A549 treated with DMSO at 1 μM for 4 hours (cell line): ENCODE measurements at places on chromosomes 12 and 14. TPM values are rescaled to one million over a fixed set of nuclear protein-coding genes. Genes with fewer than 3 reads are reported as not detected.

Gene KRT80
- total RNA-seq: 53.8 to 71.0 TPM (median 63.0 TPM) in 5 replicates

Gene NTS
- 51.1 to 84.8 TPM (median 78.2 TPM) in 5 replicates for total RNA-seq

Gene APEX1
- 262 to 275 TPM (median 266 TPM) in 5 replicates for total RNA-seq

Gene MGST1
- 728 to 858 TPM (median 785 TPM) in 5 replicates for total RNA-seq

Gene HHIPL1
- total RNA-seq: 0.11 to 0.28 TPM (median 0.17 TPM) in 5 replicates

Gene REP15
- total RNA-seq: 0.22 to 0.78 TPM (median 0.49 TPM) in 5 replicates

Gene KLRC1
- not detected in 5 replicates for total RNA-seq

Gene CD69
- total RNA-seq: 0.26 TPM in 1 of 5 replicates, not detected in the others

Gene TPH2
- total RNA-seq: not detected in 5 replicates

Gene DMAC2L
- total RNA-seq: 10.9 to 14.1 TPM (median 11.5 TPM) in 5 replicates

Gene PPFIA2
- total RNA-seq: 0.03 TPM in 1 of 5 replicates, not detected in the others

Gene BTBD6
- total RNA-seq: 30.6 to 43.7 TPM (median 39.1 TPM) in 5 replicates

Gene NANOG
- not detected in 5 replicates for total RNA-seq

Gene PZP
- total RNA-seq: not detected in 5 replicates

Gene PAX9
- 2.0 to 2.7 TPM (median 2.6 TPM) in 5 replicates for total RNA-seq

Gene ERP27
- total RNA-seq: not detected in 5 replicates

Gene TAS2R19
- 0.09 to 0.25 TPM in 2 of 5 replicates, not detected in the others for total RNA-seq

Gene LRRIQ1
- 0.36 to 1.3 TPM (median 0.84 TPM) in 5 replicates for total RNA-seq

Gene BATF
- not detected in 5 replicates for total RNA-seq

Gene IFI27
- 1.2 to 1.9 TPM (median 1.4 TPM) in 5 replicates for total RNA-seq

Gene SMCO2
- total RNA-seq: 0.17 to 0.44 TPM (median 0.36 TPM) in 3 of 5 replicates, not detected in the others

Gene WDHD1
- 10.3 to 15.1 TPM (median 13.5 TPM) in 5 replicates for total RNA-seq

Gene PTPRQ
- total RNA-seq: 0.01 to 0.11 TPM (median 0.03 TPM) in 4 of 5 replicates, not detected in the other

Gene SLC11A2
- total RNA-seq: 20.2 to 27.5 TPM (median 25.8 TPM) in 5 replicates

Gene SERPINA12
- total RNA-seq: not detected in 5 replicates

Gene HOXC12
- not detected in 5 replicates for total RNA-seq

Gene HOXC5
- total RNA-seq: 0.36 to 1.1 TPM (median 0.60 TPM) in 5 replicates

Gene AEBP2
- total RNA-seq: 23.3 to 29.5 TPM (median 27.1 TPM) in 5 replicates

Gene SLC38A1
- total RNA-seq: 71.2 to 98.3 TPM (median 83.1 TPM) in 5 replicates

Gene SIX1
- 7.3 to 9.8 TPM (median 9.1 TPM) in 5 replicates for total RNA-seq

Gene TBC1D30
- total RNA-seq: 1.9 to 2.5 TPM (median 2.0 TPM) in 5 replicates

Gene TMEM19
- total RNA-seq: 28.3 to 37.4 TPM (median 35.1 TPM) in 5 replicates

Gene SPTB
- total RNA-seq: 0.80 to 1.1 TPM (median 1.00 TPM) in 5 replicates
